ENCODE measurements at places on chromosomes 11 and 22.

DNA sequence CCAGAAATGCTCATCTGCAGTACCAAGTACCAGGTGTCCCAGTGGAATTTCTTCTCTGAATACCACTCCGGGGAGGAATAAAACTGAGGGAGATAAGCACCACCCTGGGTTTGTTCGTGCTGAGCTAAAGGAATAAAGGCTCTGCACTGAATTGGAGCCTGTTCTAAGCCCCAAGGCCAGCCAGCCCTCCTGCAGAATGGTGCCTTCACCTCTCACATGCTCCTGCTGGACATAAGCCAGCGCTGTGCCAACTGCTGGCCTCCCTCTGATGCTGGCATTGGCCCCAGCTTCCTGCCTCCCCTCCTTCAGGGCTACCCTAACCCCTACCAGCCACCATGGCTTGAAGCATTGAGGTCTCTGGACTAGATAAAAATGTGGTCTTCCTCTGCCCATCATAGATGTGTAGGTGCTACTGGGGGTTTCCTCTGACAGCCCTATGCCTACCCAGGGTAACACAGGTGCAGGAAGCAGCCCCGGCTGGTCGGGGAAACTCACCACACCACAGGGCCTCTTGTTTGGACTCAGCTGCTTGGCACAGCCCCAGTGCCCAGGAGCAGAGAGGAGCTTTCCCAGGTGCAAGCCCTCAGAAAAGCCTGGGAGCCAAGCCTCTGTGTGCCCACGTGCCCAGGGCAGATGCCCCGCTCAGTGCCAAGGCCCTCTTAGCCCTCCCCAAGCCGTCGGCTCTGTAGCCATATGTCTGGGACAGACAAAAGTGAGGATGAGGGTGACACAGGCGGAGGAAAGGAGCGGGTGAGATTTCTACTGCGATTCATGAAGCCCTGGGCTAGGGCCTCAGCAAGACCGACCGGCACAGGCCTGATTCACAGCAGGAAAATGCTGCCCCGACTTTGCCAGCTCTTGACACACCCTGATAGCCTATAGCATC is 34.1 kb upstream of the JAM3 start:
- DNase-seq, result no peak

DNA sequence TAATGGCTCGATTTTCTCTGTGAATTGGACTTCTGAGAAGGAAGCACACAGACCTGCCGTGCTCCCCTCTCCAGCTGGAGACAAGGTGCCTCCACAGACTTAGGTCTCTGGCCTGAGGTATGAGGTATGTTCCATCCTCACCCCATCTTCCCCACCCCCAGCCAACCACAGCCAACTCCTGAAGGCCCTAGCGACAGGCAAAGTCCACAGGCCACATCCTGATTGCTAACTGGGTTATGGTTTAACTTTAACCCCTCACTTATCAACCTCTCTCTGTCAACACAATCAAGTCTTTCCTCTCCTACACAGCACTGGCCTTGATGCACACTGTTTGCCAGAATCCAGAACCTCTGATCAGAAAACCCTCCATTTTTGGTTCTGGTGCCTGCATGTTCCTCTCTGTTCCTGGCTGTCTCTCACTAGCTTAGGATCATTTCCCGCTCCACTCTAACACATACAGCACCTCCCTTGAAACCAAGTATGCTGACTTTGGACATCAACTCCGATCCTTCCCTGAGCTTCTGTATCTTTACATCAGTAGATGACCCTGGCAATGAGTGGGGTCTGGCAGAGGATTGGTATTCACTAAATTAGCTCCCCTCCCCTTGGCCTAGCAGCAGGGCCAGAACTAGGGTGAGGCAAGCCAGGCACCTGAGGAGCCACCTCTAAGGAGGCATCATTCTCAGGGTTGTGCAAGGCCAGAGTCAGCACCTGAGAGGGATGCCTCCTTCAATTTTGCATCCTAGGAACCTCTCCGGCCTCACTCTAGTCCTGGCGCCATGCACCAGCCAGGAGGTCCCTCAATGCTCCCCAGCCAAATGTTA is 22.0 kb downstream of the JAML start:
- DNase-seq, result peak; percentile 98

DNA sequence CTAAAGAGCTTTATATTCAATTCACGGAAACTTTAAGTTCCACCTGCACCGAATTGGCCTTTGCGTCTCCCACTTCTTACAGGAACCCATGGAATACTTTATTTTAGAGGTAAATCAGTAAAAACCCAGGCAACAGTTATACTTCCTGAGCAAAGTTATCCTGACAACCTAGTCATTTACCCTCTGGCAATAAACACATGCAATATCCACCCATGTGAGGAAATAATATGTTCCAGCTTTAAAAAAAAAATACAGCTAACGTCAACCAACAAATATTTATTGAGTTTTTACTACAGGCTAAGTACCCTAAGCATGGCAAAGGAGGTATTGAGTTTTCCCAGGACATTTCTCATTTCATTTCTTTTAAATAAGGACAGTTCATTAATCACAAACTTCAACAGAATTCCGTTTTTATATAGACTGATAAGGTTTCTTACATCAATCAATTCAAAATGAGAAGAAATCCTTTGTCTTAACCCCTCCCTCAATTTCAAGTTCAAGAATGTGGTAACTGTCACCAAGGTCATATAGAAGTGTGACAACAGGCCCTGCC is 38.3 kb upstream of the CCDC34 start:
- no peak for DNase-seq

DNA sequence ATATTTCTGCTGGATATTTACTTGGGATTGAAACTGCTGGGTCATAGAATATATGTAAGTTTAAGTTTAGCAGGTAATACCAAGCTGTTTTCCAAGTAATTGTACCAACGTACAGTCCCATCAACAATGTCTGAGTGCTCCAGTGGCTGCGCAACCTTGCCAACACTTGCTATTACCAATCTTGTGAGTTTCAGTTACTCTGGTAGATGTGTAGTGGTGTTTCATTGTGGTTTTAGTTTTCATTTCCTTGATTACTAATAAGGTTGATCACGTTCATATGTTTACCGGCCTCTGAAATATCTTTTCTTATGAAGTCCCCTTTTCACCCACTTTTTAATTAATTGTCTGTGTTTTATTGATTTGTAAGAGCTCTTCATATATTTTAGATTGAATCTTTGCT is 370.6 kb upstream of the CADM1 start:
- no peak for DNase-seq

DNA sequence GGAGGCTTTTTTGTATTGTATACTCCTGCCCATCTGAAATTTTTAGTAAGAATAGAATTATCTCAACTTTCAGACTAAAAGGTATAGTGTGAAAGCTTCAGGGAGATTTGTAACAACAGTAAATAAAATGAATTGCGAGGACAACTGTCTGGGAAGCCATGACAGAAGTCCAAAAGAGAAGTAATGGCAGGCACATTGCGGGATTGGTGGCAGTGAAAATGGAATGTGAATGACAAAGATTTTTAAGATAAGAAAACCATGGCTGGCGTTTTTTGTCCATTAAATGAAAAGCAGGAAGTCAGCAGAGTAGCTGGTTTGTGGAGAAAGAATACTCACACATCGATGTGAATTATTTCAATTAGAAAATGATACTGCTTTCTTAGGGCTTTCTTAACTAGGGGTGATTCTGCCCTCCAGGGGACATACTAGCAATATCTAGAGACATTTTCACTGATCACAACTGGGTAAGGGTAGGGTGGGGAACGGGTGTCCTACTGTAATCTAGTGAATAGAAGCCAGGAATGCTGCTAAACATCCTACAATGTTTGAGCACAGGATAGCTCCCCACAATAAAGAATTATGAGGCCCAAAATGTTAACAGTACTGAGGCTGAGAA is 1.6 kb downstream of the NPAT start:
- DNase-seq, result no peak

- no peak for DNase-seq
Measured at GRCh38 chr22:28013611-28014010, 94.6 kb upstream of the PITPNB start.

- DNase-seq, result no peak
Measured at GRCh38 chr22:43427296-43428004, 15.6 kb downstream of the MPPED1 start.

DNA sequence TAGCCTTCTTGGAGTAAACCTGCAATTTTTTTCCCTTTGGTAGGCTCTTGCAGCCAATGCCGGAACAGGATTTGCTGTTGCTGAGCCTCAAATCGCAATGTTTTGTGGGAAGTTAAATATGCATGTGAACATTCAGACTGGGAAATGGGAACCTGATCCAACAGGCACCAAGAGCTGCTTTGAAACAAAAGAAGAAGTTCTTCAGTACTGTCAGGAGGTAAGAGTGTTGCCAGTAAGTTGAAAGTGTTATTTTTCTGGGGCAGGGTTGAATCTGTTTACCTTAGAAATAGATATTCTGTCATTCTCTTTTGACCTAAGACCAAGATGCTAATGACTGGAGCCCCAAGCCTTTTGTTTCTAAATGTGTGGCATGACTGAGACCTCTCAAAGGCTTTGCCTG is 39.7 kb downstream of the APLP2 start:
- DNase-seq, result no peak

GRCh38 chr11:404551-405264 is 10.1 kb downstream of the SIGIRR start:
- no peak for DNase-seq

DNA sequence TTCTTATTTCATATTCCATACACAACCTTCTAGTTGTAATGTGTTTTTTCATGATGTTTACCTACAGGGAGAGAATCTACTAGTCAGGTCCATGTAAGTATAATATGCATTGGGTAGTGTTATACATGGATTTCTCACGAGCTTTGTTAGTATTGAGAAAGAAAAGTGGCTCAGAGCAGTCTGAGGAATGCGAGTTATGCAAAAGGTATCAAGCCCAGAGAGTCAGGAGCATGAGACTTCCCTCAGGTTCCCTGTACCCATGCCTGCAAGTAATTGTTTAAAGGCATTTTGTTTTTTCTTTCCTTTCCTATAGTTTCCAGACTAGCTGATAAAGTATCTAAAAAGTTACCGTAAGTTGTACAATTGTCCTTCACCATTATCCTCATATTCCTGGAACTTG is 66.1 kb downstream of the STK33 start:
- DNase-seq, result no peak

DNA sequence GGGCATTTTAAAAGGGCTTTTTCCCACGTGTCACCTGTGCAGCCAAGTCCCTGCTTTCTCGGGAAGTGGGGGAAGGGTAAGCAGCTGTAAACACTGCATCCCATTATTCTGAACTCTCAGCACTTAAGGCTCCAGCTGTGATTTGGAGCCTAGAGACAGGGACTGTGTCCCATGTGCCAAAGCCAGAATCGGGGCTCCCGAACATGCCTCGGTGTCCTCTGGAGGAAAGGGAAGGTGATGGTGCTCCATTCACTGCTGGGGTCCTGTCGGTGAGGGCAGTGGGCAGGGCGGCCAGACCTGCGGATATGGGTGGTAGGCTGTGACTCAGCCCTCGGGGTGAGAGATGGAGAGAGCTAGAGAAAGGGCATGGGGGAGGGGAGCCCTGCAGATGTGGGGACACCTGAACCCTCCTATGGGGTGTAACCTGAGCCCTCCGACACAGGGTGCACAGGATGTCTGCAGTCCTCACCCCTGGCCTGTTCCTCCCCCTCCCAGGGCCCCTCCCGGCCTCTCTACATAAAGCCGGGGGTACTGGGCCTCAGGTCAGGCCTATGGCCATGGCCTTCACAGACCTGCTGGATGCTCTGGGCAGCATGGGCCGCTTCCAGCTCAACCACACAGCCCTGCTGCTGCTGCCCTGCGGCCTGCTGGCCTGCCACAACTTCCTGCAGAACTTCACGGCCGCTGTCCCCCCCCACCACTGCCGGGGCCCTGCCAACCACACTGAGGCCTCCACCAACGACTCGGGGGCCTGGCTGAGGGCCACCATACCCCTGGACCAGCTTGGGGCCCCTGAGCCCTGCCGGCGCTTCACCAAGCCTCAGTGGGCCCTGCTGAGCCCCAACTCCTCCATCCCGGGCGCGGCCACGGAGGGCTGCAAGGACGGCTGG is 31.8 kb downstream of the CAPN1 start:
- DNase-seq, result peak; percentile 9

- peak; percentile 87 for DNase-seq
Measured at GRCh38 chr11:48011798-48012391, 31.5 kb downstream of the PTPRJ start.

- DNase-seq, result no peak
Measured at GRCh38 chr11:126366064-126366822, 10.8 kb downstream of the ST3GAL4 start.

DNA sequence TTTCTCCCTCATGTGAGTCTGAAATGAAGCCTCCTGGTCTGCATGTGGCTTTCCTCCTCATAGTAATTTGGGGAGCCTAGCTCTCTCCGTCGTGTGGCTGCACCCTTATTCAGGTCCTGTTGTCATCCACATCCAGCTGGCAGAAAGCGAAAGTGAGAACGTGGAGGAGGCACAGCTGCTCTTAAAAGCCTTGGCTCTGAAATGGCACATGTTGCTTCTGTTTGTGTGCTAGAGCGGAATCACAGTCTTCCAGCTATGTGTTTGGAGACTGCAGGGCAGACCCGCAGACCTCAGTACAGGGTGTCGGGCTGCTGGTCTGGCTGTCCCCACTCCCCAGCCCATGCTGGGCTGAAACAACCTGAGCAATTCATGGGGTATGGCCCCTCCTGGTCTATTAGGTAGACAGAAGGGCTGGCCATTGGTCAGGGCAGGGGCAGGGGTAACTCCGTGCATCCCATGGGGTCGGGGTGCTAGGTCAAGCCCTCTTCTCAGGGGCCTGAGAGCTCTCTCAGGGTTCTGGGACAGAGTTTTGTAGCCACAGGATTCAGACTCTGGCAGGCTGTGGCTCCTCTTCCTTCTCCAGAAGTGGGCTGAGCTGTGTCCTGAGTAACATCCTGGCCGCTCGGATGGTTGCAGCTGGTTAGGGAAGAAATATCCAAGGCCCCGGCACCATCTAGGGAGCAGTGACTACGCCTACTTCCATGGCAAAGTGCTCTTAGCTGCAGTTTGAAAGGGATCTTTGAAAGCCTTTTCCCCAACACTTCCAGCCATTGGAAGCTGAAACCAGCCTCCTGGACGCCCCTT is 50.6 kb downstream of the C11orf96 start:
- no peak for DNase-seq

GRCh38 chr11:92222701-92223100 is 1.9 kb upstream of the FAT3 start:
- no peak for DNase-seq

DNA sequence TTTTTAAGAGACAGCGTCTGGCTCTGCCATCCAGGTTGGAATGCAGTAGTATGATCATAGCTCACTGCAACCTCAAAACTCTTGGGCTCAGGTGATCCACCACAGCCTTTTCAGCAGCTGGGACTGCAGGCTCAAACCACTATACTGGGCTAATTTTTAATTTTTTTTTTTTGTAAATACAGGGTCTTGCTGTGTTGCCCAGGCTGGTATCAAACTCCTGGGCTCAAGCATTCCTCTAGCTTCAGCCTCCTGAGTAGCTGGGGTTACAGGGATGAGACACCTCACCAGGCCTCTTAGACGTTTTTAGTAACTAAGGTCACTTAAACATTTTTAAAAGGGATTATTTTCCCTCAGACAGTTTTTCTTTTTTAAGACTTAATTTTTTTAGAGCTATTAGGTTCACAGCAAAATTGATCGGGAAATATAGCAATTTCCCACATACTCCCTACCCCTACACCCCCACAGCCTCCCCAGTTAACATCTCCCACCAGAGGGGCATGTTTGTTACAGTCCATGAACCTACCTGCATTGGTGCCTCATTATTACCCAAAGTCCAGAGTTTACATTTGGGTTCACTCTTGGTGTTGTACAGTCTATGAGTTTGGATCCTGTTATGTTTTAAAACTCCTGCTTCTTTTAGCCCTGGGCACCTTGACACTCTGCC is 3.9 kb downstream of the BCR start:
- no peak for DNase-seq

GRCh38 chr11:111829185-111829968 is 42.0 kb downstream of the ALG9 start:
- no peak for DNase-seq

All from T-helper 2 cell (primary cell).